Stimulated activated CD8-positive, alpha-beta memory T cell treated with anti-CD3 and anti-CD28 coated beads, Interleukin-7, amount 100 ng/mL, for 24 hours (primary cell): ENCODE measurements at places on chromosomes 2 and 18.
A peak's percentile ranks its signal among the peaks of the same experiment; 100 is the strongest.

DNA sequence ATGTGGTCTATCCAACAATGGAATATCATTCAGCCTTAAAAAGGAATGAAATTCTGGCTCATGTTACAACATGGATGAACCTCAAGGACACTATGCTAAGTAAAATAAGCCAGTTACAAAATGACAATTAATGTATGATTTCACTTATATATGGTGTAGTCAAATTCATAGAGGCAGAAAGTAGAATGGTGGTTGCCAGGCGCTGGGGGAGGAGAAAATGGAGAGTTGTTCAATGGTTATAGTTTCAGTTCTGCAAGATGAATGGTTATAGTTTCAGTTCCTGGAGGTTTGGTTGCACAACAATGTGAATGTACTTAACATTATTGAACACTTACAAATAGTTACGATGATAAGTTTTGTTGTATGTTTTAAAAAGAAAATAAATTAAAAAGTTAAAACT, 79.2 kb upstream of the IL1R2 start:
- DNase-seq = no peak

GRCh38 chr2:240624950-240625621, at the start of gene GPR35:
TSS of gene GPR35 (plus strand) at chr2:240625480. CDS start at chr2:240629953, 4,473 bp downstream.
- DNase-seq = peak; percentile 42

- no peak for DNase-seq
Observed at GRCh38 chr2:150389447-150389846, 98.0 kb downstream of the RND3 start.

GRCh38 chr2:222521099-222521498, 96.8 kb downstream of the SGPP2 start:
- DNase-seq = no peak

- no peak for DNase-seq
Observed at GRCh38 chr2:157875641-157876065, 477 bp downstream of the ACVR1 start.

DNA sequence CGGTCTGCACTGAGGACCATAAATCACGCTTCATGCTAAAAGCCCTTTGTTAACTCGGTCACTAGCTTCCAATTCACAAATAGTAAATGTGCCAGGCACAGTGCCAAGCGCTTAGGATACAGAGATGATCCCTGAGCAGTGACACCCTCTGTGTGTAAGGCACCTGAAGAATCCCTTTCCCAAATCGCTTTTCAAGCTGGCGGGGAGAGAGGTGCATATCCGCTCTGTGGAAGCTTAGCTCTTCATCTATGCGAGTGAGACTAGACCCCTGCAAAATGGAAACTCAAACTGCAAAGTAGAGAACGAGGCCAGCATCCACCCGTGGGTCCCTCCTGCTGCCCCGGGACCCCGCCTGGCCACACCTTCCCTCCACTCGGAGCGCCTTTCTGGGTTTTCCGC, 2.4 kb downstream of the PIEZO2 start:
- no peak for DNase-seq

DNA sequence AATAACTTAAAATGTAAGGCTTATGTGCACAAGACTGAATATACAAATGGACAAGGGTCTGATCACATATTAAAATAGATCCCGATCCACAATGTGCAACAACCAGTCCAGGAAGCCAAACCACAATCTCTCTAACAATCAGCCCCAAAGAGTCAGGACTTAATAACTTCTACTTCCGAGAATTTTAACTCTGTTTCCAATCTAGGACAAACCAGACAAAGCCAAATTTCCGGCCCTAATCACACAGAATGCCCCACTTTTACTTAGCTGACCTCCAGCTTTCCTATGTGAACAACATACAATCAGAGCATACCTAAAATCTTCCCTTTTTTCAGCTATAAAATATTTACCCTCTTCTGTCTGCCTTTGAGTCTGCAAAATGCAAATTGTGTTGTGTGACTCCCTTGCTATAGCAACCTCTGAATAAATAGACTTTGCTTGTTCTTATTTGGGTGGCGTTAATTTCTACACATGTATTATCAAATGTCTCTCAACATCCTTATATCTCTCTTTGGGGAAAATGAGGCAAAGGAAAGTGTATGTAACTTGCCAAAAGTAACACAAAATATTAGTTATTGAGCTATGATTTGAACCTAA, 381.9 kb upstream of the MC4R start:
- DNase-seq = no peak

- DNase-seq = no peak
Observed at GRCh38 chr18:2969695-2970094, 43.2 kb downstream of the LPIN2 start.

- no peak for DNase-seq
Observed at GRCh38 chr2:29082804-29083495, 8.6 kb upstream of the PCARE start.

DNA sequence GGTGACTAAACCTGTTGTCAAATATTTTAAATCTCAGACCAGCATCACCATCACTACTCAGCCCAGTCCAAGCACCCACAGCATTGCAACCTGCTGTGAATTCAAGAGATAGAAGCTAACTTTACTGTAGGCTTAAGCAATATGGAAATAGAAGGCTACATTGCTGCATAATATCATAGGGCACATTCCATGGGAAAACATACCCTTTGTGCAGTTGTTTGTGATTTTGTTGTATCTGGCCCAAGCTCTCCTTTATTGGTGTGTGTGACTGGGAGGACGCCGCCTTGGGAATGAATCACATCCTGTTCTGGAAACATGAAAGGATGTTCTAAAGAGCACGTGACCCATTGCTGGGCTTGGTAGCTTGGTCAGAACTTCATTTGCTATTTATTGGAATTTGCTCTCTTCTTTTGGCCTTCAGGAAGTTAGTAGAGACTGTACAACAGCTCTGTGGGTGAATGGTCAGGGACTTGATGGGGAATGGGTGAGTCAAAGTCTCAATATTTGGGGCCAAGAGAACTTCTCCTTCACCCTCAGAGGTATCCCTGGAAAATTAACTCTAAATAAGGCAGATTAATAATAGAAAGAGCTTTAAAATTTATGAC, 106.8 kb upstream of the SERPINE2 start:
- DNase-seq = no peak

DNA sequence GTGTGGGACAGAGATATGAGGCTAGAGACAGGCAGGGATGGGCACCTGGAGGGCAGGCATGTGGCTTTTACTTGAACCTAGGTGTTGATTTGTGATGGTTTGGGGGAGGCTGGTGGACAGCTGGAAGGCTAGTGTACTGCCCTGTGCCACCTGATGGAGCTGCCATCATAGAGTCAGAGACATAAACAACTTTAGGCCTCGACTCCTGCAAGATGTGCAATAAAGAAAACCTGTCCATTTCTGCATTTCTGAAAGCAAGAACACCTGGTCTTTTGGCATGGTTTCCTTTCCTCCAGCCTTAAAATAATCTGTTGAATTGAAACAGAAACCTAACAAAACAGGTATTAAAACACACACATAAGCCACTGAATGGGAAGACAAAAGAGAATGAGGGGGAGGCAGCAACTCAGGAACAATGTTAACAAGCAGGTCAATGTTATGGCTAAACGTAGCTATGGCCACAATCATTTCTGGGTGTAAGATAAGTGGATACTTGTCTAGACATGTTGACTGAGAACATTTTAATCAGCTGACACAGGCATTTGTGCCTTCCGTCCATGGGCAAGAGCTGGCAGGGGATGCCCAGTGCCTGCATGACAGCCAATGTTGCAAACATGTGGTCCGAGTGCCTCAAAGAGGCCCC, 87.8 kb downstream of the KCTD1 start:
- no peak for DNase-seq

DNA sequence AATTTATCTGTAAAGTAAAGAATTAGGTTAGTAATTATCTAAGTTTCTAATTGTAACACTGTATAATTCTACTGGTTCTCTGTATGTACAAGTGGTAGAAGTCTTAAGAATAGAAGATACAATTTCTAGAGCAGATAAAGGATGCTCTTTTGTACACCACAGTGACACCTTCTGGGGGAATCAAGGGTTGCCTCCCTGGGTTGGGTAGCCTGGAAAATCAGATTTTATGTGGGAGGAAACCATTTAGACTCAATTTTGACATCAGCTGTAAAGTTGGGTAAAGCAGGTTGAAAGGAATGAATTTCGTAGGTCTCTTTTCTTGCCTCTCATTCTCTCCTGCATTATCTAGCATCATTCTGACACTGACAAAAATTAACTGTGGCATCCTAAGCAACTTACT, 354.8 kb downstream of the DCC start:
- no peak for DNase-seq

DNA sequence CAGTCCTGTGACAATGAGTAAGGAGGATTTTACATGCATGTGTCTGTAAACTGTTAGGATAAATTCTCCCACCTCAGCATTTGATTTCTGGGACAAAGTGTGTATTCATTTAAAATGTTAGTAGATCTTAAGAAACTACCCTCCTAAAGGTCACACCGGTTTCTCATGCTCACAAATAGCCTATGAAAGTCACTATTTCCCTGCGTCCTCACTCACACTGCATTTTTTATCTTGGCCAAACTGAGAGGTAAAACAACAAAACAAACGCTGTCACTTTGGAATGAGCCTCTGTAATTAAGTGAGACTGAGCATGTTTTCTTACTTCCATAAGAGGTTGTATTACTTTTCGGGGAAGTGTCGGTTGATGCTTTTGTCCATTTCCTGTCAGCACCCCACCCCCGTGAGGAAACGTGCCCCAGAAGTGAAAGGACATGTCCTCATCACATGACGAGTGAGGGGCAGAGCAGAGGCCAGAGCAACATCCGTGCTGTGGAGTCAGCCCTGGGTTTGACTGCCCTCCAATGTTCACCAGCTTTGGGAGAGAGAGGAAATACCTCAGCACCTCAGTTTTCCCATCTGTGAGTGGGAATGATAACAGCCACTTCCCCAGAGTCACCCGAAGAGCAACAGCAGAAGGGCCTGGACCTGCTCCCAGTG, 3.1 kb downstream of the GYPC start:
- DNase-seq = no peak

DNA sequence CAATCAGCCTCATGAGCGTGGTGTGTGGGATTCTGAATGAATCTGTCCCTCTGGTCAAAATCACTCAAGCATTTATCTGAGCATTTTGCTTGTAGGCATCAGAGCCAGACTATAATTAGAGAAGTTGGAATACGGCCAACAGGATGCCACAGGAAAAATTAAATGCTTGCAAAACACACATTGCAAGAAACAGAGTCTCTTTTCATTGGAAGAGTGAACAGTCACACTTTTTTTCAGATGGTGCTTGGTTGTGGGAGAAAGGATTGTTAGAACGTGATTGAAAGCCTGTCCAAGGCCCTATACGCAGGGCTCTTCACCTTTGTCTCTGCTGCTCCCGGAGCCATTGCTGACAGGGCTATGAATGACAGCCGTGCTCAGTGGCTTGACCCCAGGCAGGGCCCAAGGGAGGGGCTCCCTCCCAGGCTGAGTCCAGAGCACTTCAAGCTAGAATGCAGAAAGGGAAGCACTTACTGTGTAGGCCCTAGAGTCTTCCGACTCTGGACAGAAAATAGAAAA, 59.8 kb downstream of the SNTG2 start:
- no peak for DNase-seq

DNA sequence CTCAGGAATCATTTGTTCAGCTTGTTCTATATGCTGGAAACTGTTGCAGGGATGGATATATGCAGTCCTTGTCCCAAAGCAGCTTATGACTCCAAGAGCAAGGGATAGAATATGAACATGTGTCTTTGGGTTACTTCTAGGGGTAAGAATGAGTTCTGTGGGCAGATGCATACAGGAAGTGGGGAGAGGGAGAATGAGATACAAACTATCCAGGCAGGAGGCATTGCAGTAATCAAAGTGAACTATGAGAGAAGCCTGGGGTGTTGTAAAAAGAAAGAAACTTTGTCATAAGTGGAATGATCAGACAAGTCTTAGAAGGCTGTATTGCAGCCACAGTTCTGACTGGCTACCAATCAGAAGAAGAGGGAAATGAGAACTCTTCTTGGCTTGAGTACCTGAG, 44.8 kb upstream of the RAB6D start:
- DNase-seq = no peak

DNA sequence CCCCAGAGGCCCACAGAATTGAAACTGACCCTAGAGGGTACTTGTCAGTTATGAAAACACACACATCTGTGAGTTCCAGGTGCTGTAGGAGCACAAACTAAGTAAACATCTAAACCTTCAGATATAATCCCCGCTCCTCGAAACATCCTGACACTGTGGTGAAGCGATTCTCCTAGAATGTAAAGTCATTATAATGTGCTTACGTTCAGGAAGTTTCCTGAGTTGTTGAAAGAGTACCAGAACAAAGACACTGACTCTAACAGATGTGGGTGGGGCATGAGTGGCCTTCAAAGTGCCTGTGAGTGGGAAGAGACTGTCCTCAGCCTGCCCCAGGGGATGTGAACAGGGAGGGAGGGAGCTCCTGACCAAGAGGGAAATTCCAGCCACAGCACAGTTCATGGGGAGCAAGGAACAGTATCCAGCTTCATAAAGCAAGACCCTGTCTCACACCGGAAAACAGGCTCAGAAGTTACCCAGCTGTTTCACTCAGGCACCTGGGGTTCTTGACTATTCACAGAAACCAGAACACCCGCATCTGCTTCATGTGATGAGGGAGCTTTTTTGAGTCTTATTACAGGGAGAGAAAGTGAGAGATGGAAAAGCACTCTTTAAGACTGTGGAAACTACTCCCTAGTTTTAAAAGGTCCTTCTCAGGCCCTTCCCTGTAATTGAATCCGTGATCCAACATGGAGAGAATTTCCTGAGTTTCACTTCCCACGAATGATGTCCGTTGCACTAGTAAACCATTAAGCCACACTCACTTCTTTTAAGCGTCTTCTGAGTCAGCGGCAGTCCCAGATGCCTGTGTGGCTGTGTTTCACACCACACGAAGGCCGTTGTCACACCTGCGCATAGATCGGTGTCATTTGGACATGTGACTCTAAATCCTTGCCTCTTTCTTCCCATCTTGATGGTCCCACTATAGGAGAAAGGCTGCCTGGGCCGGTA, 88.6 kb upstream of the EML6 start:
- DNase-seq = no peak

DNA sequence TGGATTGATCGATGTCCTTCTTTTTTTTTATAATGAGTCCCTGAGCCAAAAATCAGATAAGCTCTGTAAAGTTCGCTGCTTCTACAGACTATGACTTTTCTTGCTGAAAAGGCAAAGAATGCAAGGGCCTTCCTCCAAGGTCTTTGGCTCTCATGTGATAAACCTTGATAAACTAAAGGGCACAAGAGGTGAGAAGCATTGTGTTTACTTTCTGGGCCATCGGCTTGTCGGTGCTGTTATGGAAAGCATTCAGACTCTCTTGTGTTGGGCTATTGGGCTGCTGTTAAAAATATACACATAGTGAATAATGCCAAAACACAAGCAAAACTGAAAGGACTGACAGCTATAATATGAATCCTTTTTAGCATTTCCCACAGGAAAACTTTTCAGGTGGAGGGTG, 472.4 kb upstream of the SPHKAP start:
- no peak for DNase-seq

GRCh38 chr2:198901894-198902293, 555.8 kb downstream of the SATB2 start:
- DNase-seq = no peak

DNA sequence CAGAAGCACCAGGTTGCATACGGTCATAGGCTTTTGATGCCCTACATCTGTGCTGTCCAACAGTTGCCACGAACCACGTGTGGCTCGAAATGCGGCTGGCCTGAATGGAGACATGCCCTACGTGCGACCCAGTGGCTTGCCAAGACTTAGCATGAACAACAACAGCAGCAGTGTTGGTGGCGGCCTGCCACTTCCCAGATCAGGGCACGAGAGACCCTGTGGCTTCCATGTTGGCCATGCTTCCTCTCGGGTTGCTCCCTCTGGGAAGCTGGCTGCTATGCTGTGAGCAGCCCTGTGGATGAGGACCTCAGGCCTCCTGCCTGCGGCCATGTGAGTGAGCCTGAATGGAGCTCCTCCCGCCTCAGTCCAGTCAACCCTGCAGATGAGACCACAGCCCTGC, 212.3 kb downstream of the HDAC4 start:
- DNase-seq = no peak

- no peak for DNase-seq
Observed at GRCh38 chr2:239936838-239937581, 88.1 kb downstream of the NDUFA10 start.
